ENCODE measurements at places on chromosomes 6 and 20.

DNA sequence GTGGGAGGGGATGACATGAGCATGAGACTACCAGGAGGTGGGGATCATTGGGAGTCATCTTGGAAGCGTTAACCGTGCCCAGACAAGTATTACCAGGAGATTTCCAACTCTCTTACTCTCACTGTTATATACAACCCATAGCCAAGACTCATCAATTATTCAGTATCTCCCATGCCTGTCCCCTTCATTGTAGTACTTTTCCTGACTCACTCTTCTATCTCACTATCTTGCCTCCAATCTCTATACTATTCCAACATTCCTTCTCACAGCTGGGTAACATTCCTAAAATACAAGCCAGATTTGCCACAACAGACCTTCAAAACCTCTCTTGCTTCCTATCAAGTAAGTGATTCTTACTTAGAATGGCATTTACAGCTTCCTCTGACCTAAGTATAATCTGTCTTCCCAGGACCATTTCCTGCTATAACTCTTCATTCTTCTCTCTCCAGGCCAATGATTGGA is 226.3 kb upstream of the SMLR1 start:
- peak; percentile 96 for DNase-seq

DNA sequence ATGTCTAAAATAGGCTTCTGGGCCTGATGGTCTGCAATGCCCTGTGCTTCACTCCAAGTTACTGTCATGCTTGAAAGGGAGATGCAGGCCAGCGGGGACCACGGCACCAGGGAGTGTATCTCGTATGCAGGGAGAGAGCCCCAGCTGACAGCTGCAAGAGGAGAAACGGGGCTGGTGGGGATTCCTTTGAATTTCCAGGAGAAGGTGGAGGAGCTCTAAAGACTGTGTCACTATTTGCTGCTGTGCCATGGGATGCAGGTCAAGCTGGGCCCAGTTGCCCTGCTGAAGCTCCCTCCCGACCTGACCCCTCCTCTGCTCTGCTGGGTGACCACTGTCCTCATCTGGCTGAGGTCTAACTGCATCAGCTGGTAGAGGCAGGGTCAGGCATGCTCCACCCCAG is 989 bp downstream of the CST1 start:
- DNase-seq, result no peak

DNA sequence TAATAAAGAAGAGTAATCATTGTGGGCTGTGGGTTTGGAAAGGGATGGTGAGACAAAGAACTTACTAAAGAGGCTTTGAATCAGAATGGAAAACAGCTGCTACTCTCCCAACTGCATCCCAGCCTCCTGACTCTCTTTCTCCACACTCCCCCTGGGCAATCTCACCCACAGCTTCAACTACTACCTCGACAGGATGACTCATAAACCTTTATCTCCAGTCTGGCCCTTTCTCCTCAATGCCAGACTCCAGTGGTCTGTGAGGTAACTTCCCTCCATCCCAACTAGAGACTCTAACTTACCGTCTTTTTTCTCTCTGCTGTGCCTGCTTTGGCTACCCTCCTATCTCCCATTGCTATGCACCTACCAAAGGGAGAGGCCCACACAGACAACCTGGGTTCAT is 135.3 kb upstream of the RREB1 start:
- peak; percentile 49 for DNase-seq

DNA sequence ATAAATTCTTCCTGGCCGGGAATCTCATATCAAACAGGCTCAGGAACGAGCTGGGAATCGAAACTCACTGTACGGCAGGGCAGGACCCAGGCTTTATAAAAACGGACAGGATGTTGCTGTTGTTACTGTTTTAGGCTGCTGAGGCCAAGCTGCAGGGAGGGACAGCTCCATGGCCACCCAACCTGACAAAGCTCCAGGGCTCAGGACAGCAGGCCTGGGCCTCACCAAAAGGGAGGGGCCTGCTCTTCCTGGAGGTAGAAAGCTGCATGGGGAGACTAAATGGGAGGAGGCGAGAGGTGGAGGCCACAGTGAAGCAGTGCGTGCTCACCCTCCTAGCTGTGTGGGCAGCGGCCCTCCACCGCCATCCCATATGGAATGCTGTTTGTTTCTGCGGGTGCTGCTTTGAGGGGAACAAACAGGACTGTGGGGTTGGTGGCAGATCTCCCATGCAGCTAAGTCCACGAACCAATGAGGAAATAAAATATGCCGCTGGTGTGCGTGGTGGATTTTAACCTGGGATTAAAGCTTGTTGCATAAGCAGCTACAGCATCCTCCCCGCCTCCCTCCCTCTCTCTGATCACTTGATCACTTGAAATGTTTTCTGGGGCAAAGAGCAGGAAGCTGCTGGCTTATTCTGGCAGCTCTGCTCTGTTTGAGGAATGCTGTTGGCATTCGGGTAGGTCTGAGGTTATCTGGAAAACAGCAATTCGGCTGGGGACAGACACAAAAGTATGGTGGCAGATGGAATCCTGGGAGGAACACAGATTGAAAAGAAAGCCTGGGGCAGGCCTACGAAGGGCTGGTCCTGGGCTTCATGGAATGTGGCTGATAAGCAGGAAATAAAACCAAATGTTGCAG is 2.4 kb upstream of the ZMYND8 start:
- DNase-seq, result peak; percentile 95

DNA sequence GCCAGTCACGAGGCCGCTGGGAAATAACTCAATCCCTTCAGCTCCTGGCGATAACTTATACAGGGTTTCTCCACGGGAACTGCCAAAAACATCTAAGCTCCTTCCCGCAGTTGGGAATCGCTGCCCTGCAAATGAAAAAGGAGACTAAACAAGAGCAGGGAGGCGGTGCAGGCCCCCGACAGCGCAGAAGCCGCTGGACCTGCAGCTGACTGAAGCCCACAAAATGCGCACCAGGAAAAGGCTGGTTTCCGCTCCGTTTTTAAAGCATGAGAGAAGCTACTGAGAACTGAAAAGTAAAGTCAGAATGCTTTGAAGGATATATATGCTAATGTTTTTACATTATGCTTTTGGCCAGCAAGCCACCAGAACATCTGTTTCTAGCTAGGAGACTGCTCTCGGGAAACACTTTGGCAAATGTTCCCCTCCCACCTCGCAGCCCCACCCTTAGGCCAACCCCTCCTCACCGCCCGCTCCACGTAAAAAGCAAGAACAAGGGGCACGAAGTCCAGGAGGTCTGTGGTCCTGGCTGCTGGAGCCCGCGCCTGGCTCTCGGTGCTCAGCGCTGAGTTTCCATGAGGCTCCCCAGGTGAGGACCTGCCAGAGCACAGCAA is 90.5 kb downstream of the SOD2 start:
- no peak for DNase-seq

Measured in EL (cell line).